ENCODE measurements at places on chromosomes 1 and 21.
A peak's percentile ranks its signal among the peaks of the same experiment; 100 is the strongest.

GRCh38 chr1:109530457-109531087 lies 9.1 kb upstream of the GPR61 start:
- DNase-seq: peak; percentile 94

- DNase-seq: no peak
Observed at GRCh38 chr1:179095377-179095776, 13.5 kb downstream of the TOR3A start.

DNA sequence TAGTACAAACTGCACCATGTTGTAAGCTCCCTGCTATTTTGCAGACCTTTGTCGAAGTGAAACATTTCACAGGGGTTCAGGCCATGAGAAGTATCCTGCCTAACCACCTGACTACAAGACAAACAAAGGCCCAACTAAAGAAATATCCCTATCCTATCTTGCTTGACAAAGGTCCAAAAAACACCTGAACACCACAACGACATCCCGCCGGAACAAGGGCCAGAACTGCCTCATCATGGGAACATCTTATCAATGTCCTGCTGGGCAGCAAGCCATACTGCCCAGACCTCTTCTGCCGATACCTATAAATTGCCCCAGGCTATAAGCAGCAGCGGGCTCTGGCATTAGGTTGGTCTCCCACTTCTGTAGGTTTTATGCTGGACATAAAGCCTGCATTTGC lies 12.3 kb downstream of the MYSM1 start:
- DNase-seq: no peak

- DNase-seq: no peak
Observed at GRCh38 chr1:199762572-199762971, 264.9 kb upstream of the NR5A2 start.

DNA sequence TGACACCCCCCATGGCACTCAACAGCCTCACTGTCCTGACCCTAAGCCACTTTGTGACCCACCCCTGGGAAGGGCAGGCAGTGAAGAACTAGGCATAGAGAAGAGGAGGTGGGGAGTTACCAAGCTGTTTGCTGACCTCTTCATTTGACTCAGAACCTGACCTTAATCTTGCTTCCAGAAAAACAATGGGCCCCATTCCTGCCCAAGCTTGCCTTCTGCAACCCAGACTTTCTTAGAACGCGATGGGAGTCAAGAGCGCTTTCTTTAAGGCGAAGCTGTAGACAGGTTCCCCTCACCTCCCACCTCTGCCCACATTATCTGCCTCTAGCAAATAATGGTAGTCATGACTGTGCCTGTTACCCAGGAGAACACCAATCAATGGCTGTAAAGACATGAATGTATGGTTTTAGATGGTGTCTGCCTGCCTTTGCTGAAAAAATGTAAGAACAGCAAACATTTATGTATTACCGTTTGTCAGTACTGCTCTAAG lies 8.2 kb upstream of the CBR3 start:
- DNase-seq: no peak

DNA sequence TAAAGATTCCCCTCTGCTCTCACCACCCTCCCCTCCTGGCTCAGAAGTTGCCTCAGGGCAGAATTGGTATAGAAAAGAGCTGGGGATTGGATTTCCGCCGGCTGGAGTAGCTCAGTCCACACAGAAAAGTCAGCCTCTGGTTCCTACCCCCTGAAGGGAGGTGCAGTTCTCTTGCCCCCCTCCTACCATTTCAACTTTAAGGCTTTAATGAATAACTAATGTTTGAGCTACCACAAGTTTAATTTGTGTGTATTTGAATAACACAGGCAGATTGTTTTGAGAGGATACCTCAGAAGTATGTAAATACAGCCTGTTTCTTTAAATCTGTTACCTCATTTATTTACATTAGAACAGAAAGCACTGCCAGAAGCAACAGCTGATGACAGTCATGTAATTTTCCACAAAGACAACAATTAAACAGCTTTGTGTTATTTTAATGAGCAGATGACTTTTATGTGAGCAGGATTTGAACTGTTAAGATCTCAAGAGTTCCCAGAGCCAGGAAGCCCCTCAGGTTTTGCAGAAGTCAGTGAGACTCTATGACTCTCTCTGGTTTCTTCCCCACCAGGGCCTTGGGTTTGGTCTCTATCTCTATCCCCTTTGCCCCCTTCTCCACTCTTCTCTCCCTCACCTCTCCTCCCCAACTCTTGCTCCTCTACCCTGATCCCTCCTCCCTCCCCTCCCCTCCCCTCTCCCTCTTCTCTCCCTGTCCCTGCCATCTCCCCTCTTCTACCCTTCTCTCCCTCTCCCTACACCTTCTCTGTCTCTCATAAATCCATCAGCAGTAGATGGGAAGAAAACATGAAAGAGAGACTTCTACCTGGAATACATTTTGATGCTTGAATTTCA lies 26.3 kb downstream of the DUSP10 start:
- DNase-seq: no peak

DNA sequence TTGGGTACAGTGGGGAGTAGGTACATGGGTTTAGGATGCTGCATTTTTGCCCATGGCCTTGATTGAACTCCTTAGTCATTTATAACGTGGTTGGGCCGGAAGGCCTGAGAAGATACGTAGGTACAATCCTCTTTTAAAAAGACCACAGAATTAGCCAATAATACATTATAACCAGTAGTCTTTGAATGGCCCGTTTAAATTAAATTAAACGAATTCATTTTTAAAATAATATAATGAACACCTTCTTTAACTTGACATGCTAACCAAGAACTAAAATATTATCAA lies 20.1 kb upstream of the ADAR start:
- DNase-seq: peak; percentile 85

- DNase-seq: no peak
Observed at GRCh38 chr1:203295796-203296195, 9.5 kb upstream of the BTG2 start.

DNA sequence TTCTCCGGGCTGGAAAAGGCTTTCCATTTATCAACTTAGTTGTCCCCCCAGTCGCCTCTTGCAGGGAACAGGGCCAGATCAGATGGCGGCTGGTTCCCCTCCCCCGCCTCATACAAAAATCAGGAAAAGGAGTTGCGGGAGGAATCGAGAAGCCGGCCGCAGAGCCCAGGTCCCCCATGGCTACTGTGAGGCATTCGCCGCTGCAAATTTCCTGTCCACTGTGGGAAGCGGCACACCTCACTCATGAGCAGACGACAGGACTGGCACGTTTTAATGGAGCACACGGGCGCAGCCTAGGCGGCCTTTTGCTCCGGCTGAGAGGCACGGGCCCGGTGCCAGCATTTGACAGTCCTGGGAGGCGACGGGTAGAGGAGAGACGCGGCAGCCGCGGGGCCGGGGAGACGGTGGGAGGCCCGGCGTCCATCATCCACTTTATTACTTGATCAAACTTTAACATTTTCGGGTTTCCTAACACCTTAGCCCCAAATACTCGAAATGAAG lies 1.1 kb downstream of the GNG4 start:
- peak; percentile 82 for DNase-seq

DNA sequence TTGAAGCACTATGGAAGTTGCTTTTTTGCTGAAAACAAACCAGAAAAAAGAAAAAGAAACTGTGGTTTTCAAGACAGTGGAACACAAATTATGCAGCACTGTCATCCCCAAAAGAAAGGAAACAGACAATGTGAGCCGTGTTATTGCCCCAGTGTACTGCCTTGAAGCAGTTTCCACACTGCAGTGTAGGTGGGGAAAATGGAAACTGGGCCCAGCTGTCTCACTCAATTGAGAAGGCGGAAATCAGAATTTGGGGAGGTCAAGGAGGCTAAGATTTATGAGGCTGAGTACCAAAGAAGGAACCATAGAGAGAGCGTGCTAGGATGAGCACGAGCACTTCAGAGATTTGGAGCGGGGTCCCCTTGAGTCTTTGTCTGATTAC lies 55.5 kb downstream of the MPZL1 start:
- no peak for DNase-seq

DNA sequence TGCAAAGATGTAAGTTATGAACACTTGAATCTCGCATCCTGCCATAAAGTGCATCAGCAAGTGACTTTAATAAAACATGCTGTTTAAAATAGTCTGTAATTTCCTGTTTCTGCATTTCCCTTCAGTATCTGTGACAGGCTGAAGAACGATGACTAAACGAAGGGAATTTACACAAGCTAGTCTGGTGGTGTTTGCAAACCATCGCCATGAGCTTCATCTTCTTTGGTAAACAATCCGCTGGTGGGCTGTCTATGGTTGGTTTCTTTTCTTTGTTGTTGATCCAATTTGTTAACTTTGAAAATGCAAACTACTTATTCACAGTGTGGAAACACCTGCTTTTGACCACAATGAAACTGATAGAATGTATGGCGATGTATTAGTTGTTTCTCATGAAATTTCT lies 13.9 kb downstream of the SERTAD4 start:
- DNase-seq: no peak

GRCh38 chr21:38949070-38949380 lies 143.3 kb downstream of the ETS2 start:
- no peak for DNase-seq

GRCh38 chr1:167206166-167206835 lies 14.4 kb upstream of the POU2F1 start:
- no peak for DNase-seq

DNA sequence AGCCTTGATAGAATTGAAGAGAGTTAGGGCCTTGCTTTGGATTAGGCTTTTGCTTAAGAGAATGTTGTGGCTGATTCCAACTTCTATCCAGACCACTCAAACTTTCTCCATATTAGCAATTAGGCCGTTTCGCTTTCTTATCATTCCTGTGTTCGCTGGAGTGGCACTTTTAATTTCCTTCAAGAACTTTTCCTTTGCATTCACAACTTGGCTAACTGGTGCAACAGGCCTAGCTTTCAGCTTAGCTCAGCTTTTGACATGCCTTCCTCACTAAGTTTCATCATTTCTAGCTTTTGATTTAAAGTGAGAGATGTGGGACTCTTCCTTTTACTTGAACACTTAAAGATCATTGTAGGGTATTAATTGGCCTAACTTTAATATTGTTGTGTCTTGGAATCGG lies 183.6 kb upstream of the L1TD1 start:
- no peak for DNase-seq

DNA sequence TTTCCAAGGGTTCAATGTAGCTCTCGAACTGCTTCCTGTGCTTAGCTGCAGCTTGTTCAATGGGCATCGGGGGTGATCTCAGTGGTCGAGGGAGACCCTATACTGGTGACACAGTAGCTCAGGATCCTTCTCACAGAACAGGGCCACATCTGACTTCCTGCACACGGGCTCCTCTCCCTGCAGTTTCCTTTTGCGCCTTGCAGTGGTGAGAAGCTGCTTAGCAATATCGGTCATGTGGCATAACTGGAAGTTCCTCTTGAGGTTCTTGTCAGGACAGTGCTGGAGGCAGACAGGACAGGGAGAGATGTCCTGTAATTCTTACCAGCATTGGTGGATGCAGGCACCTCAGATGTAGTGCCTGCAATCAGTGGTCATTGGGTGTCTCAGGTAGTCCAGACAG lies 140.5 kb upstream of the MAP1LC3C start:
- no peak for DNase-seq

GRCh38 chr1:96520579-96520947 lies 201.0 kb upstream of the PTBP2 start:
- no peak for DNase-seq

DNA sequence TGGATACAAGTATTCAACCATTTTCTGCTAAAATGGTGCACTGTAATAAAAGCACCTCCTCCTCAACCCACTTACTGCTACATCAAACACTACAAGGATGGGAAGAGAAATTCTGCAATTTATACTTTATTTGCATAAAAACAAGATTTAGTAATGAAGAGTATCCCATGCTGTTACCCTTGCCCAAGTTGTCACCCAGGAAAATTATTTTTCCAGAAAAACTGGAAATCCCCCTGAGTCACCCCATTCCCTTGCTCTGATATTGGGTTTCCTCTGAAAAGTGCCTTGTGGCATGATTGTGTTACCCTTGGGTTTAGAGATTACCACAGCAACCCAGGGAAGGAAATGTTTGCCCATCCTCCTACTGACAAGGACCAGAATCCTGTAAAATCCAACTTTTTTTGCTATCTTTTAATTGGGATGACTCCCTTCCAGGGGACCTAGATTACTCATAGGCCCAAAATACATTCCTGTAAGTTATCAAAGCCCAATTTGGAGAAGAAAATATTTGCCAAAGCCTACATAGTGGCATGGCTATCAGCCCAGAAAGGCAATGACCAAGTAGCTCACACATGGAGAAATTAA lies 16.5 kb upstream of the ZC3H11B start:
- DNase-seq: no peak

- DNase-seq: no peak
Observed at GRCh38 chr21:42298237-42298636, 17.0 kb downstream of the TFF3 start.

DNA sequence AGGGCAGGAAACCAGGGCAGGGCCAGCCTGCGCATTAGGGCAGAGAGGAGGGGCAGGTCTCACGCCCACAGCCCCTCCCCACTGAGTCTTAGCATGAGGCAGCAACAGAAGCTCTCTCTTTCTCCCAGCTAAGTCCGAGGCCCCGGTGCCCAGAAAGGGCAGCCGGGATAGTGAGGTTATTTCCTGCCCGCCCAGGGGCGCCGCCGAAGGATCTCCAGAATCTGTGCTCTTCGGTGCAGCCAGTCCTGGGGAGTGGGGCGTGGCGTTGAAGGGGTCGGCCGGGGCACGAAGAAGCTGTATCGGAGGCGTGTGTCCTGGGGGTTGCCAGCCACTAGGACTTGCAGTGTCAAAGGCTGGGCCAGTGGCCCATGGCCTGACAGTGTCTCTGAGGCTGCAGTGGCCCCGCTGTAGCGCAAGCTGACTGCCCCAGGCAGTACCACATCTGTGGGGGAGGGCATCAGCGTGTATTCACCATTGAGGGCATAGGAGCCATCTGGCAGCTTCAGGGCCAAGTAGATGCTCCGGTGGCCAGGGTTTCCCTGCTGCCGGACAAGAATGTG lies 7.8 kb downstream of the ADAMTS4 start:
- DNase-seq: no peak

GRCh38 chr1:1771096-1771495 lies 7.2 kb downstream of the NADK start:
- no peak for DNase-seq

- DNase-seq: no peak
Observed at GRCh38 chr1:90580176-90580575, 136.9 kb downstream of the BARHL2 start.

DNA sequence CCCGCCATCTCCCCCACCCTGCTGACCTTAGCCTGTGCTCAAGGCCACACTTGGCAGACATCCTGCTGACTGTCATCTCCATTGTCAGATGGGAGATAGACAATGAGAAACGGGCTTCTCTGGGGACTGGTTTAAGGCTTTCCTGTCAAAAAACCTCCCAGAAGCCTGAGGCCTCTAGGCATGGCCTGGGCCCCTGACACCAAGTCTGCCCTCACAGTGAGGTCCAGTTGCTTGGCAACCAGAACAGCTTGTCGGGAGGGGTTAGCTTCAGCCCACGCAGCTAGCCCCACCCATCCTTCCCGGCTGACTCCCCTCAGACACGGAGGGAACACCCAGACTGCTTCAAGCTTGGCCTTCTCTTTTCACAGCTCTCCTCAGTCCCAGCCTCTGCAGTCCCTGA lies 11.0 kb downstream of the PLEKHA6 start:
- DNase-seq: no peak

DNA sequence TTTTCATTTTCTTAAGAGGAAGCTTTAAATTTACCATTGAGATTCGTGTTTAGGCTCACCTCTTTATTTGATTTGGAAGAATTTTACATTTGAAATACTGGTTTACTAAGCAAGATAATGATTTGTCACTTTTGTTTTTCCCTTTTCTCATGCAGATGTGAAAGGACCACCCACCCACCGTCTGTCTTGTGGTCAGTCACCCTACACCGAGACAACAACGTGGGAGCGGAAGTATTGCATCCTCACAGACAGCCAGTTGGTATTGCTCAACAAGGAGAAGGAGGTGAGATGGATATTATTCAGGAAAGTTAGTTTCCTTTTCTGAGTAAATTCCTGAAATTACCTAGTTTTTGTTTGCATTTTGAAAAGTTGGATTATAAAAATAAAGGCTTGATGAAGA lies 189.5 kb downstream of the RASAL2 start:
- no peak for DNase-seq

- DNase-seq: no peak
Observed at GRCh38 chr1:15189692-15190370, 36.3 kb downstream of the TMEM51 start.

Data from DMS79 treated with DMSO at 0.1 percent for 48 hours (cell line).